Myocyte (in vitro differentiated cells): ENCODE measurements at places on chromosomes 5 and 9.
A peak's percentile ranks its signal among the peaks of the same experiment; 100 is the strongest.

DNA sequence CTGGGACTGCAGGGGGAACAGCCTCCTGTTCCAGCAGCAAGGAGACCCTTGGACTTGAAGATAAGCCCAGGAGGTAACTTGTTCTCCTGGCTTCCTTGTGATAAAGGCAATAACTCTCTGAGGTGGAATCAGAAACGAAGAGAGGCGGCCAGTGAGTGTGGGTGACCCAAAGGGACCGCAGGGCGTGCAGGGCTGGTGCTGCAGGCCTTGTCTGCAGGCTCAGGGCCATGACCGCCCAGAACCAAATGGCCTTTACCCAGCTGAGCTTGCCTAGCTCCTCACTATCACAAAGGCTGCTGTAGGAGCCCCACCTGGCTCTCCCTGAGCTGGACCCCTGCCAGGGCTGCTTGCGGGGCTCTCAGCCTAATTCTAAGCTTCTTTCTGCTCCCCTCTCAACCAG is 72.5 kb downstream of the NDFIP1 start:
- DNase-seq: no peak

- DNase-seq: peak; percentile 18
These were observed 28.5 kb upstream of the PHF24 start for GRCh38 chr9:34929506-34930102.

DNA sequence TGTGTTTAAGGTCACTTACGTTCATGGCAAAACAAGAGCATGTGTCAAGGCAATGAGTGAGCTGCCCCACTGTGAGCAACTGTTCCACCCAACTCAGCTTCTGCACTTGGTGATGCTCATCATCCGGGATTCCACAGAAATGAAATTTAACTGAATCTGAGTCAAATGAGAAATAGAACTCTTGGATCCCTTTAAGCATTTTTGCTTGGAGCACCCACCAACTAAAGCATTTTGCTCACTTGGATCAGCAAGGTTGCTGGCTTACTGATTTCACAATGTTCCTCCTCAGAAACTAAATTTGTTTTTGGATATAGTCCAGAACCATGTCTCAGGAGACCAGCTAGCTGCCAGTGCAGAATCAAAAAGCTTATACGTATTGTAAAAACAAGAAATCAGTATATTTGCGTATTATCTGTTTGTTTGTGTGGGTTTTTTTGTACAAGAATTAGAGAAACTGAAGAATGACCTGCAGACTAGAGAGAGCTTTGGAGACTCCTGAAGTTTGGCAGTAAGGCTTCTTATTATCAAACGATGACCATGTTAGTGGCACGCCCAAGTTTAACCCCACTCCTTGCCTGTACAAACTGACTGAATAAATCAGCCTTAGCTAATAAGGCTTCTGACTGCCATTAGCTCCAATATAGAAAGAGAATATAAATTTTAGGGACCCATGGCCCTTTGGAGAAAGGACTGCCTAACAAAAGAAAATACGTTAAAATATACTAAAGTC is 153.8 kb upstream of the FST start:
- peak; percentile 36 for DNase-seq

DNA sequence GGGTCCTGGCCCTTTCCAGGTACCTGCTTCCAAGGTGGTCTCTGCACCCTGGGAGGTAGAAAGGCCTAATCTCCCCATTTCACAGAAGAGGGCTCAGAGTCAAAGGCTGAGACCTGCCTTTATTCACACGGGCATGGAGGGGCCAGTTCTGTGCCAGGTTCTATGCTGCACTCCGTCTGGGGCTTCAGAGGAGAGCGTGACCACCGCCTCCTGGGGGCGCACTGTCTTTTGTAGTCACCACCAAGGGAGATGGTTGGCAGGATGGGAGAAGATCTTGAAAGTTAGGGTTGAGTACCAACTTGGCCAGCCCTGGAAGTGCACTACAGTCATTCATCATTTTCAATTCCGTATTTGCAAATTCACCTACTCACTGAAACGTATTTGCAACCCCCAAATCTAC is 23.7 kb upstream of the PRDM12 start:
- DNase-seq: no peak

- DNase-seq: no peak
These were observed 1092.0 kb downstream of the MAT2B start for GRCh38 chr5:164597293-164597900.

DNA sequence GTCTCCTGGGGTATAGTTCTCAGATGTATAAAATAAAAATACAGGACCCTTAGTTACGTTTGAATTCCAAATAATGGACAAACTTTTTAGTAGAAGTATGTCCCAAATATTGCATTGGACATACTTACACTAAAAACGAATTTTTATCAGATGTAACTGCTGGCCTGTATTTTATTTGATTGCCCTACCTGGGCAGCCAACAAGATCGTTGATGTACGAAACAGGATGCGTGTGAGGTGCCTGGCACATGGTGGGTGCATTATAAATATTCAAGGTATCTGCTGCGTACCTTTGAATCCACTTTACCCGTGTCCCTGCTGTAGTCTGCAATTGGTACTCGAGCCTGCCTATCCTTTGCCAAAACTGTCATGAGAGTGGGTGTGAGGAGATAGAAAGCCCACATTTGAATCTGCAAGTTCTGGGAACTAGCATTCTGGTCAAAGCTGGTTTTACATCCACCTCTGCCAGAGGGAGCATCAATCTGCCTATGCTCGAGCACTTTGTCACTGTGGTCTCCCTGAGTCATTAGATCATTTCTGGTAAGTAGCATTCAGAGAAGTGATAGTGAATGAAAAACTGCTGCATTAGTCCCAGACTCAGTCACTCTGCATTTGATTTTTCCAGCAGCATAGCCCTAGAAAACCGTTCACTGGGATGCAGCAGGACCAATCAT is 133.7 kb upstream of the IQGAP2 start:
- DNase-seq: no peak

GRCh38 chr5:67873935-67874334 is 341.6 kb upstream of the PIK3R1 start:
- DNase-seq: no peak

- peak; percentile 46 for DNase-seq
These were observed 71.6 kb upstream of the RNU6ATAC start for GRCh38 chr9:134236001-134236421.

DNA sequence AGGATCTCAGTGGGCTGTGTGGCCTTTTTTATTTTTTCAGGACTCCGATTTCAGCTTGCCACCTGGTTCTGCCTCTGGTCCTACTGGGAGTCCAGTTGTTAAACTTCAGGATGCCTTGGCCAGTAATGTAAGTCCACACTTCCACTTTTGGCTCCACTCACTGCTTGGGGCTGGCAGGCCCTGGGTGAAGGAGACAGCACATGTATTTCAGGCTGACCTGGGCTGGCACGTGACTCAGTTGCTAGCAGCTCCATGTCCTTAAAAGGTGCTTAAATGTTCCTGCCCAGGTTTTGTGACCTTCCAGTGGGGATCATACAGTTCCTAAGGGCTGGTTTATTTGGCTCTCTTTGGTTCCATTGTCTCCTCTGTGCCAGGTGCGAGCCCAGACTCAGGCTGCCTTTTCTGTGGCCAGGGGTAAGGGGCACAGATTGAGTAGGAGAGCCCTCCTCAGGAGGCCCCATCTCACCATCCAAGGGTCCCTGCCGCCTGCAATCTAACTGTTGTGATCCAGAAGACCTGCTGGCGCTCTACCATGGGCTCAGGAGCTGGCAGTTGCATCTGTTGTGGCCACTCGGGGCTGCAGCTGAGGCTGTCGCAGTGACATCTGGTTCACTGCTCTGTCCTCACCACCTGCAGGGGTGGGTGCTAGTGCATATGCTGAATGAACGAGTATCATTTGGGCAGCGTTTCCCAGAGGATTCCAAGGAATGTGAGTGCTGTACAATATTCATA is 19.2 kb upstream of the POMT1 start:
- DNase-seq: peak; percentile 21

DNA sequence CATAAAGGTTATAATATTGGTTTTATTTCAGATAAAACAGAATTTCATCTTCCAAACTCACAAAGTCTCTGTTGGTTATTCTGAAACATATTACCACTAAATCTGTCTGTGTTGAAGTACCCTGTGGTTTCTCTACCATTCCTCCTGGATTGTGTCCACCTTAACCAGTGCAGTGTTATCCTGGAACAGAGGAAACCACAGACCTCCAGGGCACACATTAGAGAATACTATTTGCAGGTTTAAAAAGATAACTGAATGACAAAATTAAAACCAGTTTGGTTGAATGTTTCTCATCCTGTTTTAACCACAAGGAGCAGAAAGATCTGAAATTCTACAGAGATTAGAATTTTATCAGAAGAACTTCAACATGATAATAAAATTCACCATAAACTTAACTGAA is 251.8 kb downstream of the CWC27 start:
- DNase-seq: peak; percentile 39

DNA sequence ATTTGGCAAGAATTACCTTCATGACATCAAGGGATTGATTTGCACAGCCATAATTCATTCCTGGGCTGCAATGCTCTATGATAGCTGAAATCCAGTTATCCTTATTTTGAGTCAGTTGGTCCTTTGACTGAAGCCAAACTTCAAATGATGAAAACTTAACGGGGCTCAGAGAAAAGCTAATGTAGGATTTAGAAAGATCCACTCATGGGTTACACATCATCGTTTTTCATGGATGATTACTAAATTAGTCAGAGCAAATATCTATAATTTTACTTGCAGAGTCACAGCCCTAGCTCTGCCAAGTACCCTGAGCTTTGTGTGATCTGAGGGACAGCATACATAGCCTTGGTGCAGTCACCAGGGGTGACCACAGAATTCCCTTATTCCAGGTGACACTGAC is 27.3 kb upstream of the MUSK start:
- DNase-seq: no peak

GRCh38 chr5:177097016-177097985 is 10.6 kb downstream of the FGFR4 start:
- no peak for DNase-seq

DNA sequence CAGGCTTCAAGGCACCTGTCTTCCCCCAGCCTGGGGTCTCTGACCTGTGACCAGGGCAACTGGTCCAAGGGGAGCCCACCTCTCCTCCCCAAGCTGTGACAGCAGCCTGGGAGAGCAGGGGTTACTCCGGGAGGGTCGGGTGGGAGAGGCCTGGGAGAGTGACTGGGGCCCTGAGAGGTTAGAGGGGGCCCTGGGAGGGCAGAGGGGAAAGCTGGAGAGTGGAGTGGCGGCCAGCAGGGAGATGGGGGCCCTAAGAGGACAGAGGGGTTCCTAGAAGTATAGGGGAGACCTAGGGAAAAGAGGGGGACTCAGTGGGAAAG is 302 bp downstream of the LCN9 start:
- DNase-seq: no peak
